ENCODE measurements at places on chromosomes 7 and 10.
A peak's percentile ranks its signal among the peaks of the same experiment; 100 is the strongest.

DNA sequence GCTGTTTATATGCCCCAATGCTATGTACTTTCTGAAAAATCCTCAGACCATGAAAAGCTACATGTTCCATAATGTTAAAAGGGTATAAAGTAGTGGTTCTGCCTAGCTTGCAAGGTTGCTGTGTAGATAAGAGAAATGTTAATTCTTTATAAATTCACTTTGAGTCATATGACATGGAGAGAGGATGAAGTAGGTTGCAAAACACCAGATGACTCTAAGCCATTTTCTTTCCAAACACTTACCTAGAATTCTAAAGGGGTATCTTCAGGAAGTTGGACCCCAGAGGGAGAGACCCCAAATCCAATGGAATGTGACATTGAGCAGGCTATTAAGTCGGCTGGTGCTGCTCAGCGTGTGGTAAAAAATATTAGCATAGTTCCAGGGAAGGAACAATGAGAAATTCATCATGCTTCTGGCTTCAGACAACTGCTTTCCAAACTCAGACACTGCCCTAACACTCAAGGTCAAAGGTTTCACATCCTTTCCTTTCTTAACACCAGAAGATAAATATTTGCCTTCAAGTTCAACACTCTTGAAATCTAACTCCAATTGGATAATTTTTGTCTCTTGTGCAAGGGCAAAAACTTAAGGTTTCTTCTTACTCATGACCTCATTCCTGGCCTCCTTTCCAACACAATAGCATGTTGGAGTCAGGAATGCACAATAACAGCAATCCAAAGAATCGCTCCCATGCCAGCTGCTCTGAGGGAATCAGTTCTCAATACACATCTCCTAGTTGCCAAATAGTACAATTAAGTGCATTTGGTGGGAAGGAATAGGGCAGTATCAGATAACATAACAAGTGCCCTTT, 100.7 kb upstream of the AFAP1L2 start:
- DNase-seq: no peak

DNA sequence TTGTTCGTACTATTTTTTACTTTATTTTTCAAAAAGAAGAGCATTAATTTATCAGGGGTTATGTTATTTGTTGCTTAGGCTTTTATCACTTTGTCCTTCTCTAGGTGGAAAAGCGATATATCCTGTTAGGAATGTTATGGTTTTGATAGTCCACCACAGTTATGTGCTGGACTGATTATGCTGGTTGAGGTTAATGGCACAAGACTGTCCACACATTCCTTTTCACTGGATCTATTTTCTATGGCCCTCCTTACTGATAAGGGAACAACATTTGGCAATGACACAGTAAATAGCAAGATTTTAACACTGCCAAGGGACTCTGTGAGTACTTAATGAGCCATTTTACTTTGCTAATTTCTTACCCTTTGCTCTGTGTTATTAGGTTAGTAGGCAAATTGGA, 1212.3 kb downstream of the NXPH1 start:
- DNase-seq: no peak

- DNase-seq: peak; percentile 32
These were observed at the start of gene CLDN12 for GRCh38 chr7:90403174-90404113. CLDN12 (plus strand) TSS chr7:90403461; CDS start chr7:90412677, 9,216 bp downstream.

DNA sequence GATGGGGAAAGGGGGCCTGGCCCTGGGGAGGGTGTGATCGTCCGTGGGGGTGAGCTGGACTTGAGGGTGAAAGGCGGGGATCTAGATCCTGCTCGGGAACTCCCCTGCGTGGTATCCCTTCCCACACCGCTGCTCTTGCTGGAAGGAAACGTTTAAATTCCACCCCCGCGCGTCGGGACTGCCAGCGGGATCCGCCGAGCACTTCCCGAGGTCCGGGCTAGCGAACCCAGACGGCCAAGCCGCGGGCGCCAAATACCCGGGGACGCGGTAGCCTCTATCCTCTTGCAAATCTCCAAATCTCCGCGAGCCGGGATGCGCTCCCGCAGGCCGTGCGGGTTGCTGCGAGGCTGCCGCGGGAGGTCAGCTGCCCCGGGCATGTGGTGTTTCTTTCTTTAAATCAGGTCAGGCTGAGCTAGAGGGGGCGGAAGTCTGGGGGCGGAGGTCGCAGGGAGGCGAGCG, 904 bp downstream of the NPTX2 start:
- no peak for DNase-seq

- DNase-seq: no peak
These were observed 32.8 kb upstream of the PHF14 start for GRCh38 chr7:10940704-10941355.

DNA sequence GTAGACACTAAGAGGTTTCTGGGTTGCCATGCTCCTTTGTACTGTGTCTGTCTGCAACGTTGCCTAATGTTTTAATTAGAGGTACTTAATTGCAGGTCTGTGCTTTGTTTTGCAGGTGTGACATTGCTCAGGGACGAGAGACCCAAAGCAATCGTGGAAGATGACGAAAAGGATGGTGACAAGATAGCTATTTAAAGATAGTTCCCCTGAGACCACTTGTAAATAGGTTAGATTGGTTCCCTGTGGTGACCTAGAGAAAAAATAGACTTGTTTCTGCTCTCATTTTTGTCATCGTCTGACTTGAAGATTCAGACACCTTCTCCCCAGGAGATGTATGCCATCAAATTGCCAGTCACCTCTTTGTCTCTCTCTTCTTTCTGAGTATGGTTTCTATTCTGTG, 20.1 kb downstream of the PPP1R17 start:
- DNase-seq: no peak

DNA sequence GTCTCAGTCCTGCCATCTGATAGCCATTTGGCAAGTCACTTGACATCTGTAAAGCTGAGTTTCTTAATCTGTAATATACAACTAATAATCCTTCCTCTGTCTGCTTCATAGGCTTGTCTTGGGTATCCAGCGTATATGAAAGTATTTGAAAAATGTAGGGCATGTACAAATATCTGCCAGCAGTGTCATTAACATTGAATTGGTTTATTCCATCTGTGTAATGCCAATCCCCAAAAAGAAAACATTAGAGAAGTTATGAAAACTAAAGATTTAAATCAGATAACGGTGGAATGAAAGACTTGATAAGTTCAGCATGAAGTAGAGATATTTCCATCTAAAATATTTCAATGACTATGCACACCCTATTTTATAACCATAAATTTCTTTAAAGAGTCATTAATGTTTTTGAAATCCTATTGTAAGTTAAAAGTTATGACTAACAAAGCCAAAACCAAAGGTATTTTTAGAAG, 9.8 kb upstream of the RTKN2 start:
- no peak for DNase-seq

DNA sequence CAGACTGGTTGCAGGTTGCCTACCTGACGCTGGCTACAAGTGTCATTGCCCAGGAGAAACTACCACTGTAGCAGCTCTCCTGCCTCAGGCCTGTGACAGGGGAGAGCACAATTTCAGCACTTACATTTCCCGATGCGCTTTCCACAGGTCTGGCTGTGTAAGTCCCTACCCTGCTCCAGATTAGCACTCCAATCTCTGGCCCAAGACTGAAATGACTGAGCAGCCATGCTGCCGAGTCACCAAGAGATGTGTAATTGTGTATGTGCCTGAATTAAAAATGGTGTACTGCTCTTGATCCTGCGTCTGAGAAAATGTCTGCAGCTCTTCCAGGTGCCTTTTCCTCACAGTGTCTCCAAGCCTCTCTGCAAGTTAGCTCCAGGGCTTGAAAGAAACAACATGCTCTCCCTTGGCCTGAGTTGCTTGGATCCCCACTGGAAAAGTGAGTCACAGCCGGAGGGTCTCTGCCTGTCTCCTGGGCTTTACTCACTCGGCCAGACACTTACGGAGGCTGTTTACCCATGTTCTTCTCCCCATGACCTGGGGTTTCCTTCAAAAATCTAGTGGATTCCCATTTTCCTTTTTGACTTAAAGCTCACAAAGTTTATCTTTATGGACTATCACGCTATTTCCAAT, 1001.7 kb upstream of the KCND2 start:
- no peak for DNase-seq

GRCh38 chr10:26781797-26782196, 79.0 kb downstream of the ABI1 start:
- no peak for DNase-seq

DNA sequence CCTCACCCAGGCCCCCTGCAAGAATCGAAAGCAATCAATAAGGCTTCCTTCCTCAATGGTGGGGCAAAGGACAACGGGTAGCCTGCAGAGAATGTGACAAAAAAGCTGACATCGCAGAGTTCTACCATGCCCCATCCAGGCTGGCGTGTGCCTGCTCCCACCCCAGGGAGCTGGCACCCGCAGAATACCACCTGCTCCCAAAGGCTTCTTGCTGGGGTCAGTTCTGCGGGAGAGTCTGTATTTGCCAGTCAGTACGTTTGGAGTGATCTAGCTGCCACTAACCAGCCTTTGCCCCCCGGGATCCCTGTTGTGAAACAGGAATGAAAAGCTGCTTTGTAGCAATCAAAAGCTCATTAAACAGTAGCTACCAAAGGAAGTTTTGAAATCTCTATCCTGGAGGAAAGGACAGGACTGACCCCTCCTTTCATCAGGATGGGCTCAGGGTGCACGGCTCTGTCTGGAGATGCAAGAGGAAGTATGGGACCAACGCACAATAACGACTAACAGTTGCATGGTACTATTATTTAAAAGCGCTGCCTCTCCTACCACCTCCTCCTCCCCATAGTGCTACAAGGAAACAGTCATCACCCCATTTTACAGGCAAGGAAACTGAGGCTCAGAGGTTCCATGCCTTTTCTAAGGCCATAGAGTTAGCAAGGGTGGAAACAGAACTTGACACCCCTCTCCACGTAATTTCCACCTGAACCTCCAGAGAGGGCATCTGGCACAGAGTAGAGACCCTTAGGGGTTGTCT, 67.0 kb downstream of the FGFR2 start:
- DNase-seq: no peak

DNA sequence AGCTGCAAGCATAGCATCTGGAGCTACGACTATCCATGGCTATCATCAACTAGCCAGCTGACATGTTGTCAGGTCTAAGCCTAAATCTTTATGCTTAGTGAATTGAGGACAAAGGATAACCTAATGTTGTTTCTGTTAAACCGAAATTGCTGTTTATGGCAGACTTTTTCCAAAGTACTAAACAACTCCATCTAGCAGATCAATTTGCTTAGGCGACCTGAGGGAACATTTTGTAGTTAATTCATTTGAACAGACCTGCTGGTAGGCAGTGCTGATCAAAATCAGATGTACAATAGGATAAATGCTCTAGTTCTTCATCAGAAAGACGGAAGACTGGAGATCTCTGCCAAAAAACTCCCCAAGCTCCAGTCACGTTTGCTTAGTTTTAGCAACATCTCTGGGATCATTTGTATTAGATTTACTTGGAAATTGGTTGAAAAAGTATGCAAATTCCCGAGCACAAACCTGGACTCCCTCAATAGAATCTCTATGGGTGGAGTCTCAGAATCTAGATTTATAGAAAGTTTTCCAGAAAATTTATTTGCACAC, 301.6 kb upstream of the NRP1 start:
- no peak for DNase-seq

- DNase-seq: no peak
These were observed 62.4 kb upstream of the MKRN1 start for GRCh38 chr7:140541513-140542227.

GRCh38 chr7:11707606-11708193, 124.3 kb downstream of the THSD7A start:
- DNase-seq: no peak

DNA sequence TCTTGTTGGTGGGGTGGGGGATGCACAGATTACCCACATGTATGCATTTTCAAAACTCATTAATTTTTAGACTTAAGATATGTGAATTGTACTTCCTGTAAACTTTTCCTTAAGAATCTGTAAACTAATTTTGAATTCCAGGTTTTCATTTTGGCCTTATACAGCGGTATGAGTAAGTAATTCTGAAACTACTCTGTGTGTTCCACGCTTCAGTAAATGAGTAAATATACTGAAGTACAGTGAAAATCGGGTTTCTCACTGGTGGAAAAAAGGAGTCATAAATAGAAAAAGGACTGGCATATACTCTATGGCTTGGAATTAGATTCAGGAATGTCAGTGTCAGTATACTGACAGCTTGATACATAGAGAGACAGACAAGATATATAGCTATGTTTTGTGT, 72.8 kb downstream of the CTTNBP2 start:
- DNase-seq: no peak

- no peak for DNase-seq
These were observed 15.1 kb downstream of the STEAP4 start for GRCh38 chr7:88291398-88292173.

DNA sequence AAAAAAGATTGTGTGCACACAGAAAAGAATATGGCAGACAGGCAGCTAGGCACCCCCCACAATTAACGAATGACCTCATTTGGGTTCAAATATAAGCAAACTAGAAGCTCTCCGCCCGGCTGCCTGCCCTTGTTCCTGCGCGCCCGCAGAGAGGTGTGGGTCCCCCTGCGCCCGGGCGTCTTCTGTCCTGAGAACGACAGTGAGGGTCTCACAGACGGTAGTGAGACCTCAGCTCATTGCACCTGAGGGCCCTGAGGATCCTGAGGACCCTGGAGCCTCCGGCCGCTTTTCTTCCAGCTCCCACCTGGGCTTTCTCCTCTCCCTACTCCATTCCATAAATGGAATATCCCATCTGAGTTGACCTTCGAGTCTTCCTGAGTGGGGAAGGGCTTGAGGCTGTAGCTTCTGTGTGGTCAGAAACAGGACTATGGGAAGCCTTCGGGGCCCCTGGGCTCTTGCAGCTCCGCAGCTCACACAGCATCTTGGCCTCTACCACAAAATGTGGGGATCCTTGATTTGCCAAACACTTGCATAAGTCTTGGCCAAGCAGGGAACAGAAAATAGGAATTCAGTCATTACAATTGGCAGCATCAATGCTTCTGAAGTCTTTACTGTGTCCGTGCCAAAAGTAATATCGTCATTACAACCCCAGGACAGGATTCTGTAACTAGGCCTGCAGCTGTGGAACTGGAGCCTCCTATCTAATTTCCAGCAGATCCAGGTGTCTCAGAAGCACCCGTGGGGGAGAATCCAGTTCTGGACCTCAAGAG, 43.8 kb downstream of the JAKMIP3 start:
- DNase-seq: no peak

DNA sequence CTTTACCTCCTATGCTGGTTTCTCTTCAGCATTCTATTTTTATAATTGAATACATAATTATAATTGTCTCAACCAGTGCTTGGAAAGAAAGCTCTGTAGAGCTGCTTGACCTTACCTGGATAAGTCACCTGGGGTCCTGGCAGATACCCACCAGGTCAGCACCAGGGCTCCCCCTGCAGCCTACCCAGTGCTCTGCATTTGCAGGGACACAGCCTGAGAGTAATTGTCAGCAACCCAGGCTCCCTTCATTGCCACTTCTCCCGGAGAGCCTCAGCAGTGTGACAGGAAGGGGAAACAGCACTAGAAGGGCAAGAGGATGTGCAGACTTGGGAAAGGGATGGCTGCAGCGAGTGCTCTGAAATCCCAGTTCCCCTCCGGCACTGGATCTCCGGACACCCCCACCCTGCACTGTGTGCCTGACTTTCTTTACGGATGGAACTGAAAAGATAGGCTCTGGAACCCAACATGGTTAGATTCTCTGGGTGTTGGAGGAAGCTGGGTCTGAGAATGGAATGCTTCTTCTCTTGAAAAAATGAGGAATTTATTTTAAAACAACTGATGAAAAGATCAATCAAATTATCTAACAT, 11.4 kb upstream of the PAX4 start:
- DNase-seq: peak; percentile 19

All from stimulated activated CD4-positive, alpha-beta T cell treated with anti-CD3 and anti-CD28 coated beads, Interleukin-12 subunit alpha, Interleukin-12 subunit beta, amount 100 ng/mL, for 4 hours (primary cell).